Stimulated activated CD4-positive, alpha-beta T cell treated with anti-CD3 and anti-CD28 coated beads, Interleukin-12 subunit alpha, Interleukin-12 subunit beta, amount 100 ng/mL, for 24 hours (primary cell): ENCODE measurements at places on chromosomes 3 and 15.

DNA sequence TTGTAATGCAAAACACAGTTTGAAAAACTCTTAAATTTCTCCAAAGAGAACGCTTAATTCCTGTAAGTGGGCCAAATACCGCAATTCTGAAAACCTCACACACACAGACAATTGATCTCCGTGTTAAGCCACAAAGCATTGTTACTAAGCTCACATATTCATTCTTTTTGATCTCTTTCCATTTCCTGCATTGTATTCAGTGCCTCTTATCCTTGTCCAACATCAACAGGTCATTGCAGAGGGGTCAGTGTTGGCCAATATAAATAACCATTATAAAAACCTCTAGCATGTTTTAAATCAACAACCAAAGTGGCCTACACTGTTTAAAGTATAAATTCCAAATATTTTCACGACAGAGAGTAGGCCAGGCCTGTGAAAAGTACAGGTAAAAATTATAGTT, 171.1 kb downstream of the PDZRN3 start:
- DNase-seq = no peak

GRCh38 chr15:91517491-91518200, 335.9 kb upstream of the SLCO3A1 start:
- no peak for DNase-seq

- no peak for DNase-seq
Measured at GRCh38 chr15:91529534-91529933, 324.0 kb upstream of the SLCO3A1 start.

DNA sequence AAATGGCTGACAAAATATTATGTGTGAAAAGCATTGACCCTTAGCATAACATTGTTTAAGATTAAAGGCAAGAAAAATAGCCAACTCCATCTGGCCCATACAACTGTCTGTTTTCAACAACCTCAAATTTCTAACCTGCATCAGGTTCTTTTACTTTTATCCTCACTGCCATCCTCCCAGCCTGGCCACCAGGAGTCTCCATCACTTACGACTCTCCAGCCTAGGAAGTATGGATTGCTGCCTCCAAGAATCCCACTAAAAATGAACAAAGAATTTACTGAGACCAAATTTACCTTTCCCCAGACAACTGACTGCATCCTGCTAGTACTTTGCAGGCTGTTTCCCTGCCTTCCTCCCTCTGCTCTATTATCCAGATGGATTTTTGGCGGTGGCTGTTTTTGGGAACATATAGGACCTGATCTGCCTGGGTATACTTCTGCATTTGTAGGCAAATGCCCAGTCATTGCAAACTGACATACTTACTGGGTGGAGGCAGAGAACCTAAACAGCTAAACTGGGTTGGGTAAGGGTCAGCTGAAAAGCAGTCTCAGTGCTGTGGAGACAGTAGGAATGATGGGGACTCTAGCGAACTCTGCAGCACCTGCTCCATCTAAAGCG, 144.2 kb downstream of the GHSR start:
- no peak for DNase-seq

GRCh38 chr3:32978331-32978730, 26.9 kb downstream of the CCR4 start:
- no peak for DNase-seq

GRCh38 chr3:15064299-15064834, 748 bp downstream of the MRPS25 start:
- no peak for DNase-seq

DNA sequence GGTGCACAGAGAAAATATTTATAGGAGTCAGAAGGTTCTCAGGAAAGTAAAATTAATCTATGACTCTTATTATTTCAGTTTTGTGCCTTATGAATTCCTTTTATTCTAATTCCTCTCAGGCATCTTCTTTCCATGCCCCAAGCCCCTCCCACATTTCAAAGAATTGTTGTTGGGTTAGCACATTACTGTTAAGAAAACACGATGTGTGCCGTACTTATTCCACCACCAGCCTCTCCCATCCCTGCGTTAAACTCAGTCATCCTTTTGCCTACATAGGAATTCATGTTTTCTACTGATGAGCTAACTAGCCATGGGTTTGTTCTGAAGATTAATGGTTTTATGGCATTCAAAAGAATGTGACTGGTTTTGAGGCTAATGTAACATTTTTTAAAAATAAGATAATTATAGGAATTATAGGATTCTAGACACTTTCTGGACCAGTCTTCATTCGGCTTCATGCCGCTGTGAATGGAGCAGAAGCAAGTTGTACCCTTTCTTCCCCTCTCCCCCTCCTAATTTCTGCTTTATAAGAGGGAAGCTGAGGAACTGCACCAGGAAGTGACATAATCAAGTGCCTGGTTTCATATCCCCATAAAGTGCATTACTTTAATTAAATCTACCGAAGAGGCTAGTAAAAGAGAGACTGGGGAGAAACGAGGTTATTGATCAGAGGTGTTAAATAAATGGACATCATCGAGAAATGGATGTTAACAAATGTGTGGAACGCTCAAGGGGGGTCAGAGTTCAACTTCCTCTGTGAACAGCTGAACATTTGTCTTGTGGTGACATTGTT, 12.3 kb upstream of the MB21D2 start:
- DNase-seq = no peak

GRCh38 chr3:167653760-167654159, at the start of gene WDR49:
WDR49 (minus strand) TSS chr3:167653942; CDS start chr3:167653425, 517 bp downstream.
- DNase-seq = no peak

GRCh38 chr3:17908399-17909191, 166.2 kb upstream of the TBC1D5 start:
- DNase-seq = no peak

DNA sequence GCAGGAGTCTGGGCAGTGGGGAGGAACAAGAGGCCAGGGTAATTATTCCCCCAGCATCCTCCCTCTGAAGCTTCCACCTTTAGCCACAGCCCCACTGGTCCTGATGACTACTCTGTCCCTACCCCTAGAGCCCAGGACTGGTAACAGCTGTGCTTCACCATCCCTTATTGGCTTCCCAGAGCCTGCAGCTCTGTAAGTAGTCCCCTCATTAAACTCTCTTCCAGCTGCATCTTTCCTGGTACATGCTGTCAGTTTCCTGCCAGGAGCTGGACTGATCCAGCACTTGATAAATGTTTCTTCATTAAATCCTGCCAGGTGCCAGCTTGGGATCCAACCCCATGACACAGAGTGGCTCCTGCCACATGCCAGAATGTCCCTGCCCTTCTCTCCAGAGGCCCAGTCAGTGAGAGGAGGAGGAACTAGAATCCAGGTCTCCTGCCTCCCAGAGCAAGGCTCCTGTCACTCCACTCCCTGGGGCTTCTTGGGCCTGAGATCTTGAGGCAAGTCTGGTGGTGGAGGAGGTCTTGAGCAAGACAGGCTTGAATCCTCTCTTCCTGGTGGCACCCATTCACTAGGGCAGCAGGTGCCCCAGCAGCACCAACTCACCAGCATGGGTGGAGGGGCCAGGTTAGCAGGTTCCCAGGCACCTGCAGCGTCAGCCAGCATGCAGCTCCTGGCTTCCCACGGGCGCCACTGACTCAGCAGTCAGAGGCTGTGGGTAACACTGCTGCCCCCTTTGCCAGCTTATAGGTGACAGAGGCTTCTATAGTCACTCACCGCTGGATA, 27.6 kb downstream of the FBXW12 start:
- no peak for DNase-seq

GRCh38 chr3:187807086-187807862, 62.0 kb upstream of the BCL6 start:
- peak; percentile 23 for DNase-seq

DNA sequence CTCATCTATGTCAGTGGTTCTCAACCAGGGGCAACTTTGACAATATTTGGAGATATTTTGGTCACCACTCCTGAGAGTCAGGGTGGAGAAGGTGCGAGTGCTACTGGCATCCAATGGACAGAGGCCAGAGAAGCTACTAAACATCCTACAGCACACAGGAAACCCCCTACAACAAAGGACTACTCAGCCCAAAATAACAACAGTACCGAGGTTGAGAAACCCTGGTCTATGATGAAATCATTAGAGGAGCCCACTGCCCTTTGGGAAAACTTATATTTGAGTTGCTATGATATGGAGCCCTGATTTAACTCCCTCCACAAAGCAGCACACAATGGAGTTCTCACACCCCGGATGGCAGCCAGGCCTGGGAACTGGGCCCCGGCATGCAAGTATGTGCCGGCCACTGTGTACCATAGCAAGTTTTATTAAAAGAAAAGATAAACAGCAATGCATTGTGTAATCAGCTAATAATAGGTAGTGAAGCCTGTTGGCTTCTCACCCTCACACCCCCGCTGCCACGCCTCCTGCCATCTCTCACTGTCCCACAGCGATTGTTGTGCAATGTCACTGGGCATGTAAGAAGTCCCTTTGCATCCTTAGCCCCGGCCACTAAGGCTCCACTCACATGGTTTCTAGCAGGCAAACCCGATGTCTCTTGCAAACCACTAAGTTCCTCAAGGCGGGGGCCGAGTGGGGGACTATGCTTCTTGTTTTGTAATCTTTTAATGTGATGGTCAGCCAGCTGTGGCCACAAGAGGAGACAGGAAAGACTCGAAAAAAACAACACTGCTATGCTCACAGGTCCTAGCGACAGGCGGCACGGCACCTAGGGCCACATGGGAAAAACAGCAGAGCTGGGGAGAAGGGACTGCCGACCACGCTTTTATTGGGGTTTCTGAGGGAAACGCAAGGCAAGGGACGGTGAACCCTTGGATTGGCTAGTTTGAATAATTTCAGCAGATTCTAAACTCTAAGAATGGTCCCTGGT, 110.0 kb downstream of the AQP9 start:
- no peak for DNase-seq

DNA sequence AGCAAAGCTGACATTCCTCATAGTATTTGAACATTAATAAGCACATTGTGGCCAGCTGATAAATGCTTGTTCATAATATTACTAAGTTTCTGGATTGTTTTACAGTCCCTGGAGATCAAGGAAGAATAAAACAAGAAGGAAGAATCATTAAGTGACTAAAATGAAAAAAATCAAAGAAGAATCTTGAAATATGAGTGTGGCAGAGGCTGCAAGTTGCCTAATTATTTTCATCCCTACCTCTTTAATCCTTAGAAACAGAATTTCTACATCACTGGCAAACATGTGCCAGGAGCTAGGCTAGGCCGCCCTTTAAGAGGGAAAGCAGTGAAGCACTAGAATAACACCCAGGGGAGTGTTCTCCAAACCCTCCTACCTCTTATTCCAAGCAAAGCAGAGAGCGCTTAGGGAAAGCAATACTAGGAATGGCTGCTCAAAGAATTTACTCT, 98.9 kb downstream of the MAGI1 start:
- DNase-seq = no peak

DNA sequence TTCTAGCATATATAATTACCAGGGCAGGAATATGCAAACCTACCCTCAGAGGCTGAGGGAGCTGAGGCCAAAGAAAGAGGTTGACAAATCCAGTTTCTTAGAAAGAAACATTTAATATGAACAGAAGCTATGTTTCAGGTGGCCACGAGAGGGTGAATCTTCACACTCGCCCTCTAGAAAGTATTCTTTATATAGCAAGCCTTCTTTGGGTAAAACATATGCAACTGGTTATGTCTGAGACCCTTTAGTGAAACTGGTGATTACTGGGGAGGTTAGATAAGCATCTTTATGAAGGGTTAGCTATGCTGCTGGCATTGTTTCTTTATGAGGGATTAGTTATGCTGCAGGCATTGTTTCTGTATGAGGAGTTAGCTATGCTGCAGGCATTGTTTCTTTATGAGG, 50.7 kb upstream of the GOLGA6L2 start:
- no peak for DNase-seq

GRCh38 chr3:153330901-153331300, 168.9 kb downstream of the RAP2B start:
- no peak for DNase-seq
